ENCODE measurements at places on chromosomes 2 and 18. TPM values are rescaled to one million over a fixed set of nuclear protein-coding genes. Genes with fewer than 3 reads are reported as not detected.
A peak's percentile ranks its signal among the peaks of the same experiment; 100 is the strongest.

DNA sequence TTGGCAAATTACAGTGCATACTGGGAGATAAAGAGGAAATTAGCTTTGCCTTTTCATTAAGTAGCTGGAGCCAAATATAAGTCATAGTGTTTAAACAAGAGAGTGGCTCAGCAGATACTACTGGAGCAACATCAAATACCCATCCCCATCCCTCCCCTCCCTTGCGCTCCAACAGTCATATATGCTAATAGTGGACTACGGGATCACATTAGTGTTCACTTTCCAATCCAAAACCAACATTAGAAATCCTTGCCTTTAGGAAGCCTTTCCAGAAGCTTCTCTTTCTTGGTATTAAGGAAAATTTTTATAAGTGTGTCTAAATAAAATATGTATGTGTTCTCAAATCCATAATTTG, 1669.3 kb downstream of the SUCLG1 start:
- DNase-seq, result no peak

GRCh38 chr2:41194230-41194629, 742.3 kb upstream of the SLC8A1 start:
- no peak for DNase-seq

- DNase-seq, result no peak
Observed at GRCh38 chr18:13316063-13316462, 97.5 kb downstream of the LDLRAD4 start.

GRCh38 chr18:59767732-59768131, 70.5 kb upstream of the CCBE1 start:
- DNase-seq, result no peak

ACOXL gene
- total RNA-seq, result 0.82 TPM

- DNase-seq, result no peak
Observed at GRCh38 chr2:135904341-135904989, 28.2 kb upstream of the MCM6 start.

- DNase-seq, result no peak
Observed at GRCh38 chr2:237319887-237320286, 94.1 kb downstream of the COL6A3 start.

GRCh38 chr2:67408346-67408745, 11.2 kb downstream of the ETAA1 start:
- no peak for DNase-seq

EMX1 gene
- 2.0 TPM for total RNA-seq

DNA sequence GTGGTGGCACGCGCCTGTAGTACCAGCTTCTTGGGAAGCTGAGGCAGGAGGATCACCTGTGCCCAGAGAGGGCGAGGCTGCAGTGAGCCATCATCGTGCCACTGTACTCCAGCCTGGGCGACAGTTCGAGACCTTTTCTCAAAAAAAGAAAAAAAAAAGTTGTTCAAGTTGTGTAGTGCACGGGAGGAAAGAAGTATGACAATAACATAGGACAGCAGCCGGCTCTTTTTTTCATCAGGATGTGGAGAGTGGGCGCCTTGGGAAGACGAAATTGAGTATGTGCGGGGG, 36.5 kb downstream of the PCBP1 start:
- no peak for DNase-seq

DNA sequence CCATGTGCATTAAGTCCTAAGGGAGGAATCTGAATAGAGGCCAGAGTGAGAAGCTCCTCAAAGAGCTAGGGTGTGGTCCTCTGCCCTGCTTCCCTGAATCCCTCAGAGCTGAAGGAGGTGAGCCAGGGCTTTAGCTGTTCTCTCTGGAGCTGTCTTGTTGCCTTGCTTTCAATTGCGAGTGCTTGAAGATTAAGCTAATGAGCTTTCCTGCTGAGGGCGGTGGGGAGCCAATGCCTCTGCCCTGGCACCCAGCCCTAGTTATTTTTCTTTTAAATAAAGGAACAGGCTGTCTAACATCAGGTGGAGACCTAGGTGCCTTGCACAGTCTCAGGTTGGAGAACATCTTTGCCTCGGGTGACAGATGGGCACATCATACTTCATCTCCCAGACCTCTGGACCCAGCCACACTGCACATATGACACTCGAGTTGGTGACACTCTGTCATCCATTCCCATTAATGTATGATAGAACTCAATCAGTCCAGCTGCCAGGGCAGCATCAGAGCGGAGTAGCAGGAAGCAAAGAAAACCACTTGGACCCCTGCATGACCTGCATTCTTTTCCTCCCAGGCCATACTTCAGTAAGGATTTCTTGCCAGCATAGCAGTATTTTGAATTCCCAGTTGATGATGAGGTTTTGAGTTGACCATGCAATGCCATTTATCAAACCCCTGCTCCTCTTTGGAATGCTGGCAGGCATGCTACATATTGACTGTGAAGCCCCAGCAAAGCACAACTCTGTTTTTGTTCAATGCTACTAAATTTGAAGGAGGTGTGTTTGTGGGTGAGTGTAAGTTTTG, 292.7 kb downstream of the RNF144A start:
- DNase-seq, result no peak

- no peak for DNase-seq
Observed at GRCh38 chr18:50475538-50476193, 84.2 kb upstream of the MAPK4 start.

GRCh38 chr18:54129448-54130067, 94.9 kb downstream of the MBD2 start:
- DNase-seq, result no peak

DNA sequence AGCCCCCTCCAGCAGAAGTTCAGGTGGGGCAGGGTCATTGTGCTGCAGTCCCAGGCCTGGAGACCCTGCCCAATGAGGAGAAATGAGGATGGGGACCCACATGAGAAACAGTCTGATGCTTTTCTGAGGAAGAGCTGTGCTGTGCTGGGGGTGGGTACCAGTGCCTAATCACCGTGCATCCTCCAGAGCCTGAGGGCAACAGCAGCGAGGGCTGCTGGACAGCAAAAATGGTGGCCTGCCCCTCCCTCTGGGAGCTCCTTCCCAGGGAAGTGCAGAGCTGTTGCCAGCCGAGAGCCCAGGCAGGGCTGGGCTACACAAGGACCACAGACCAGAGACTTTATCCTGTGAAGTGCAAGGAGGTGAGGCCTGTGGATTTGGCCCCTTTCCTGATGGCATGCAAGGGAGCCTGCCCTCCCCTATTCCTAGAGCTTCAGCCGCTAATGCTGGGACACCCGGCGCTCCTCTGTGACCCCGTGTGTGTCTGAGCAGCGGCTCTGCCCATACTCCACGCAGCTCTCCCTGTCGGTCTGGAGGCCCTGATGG, 134.8 kb downstream of the DSEL start:
- no peak for DNase-seq

AMER3 gene
- 0.56 TPM for total RNA-seq

- DNase-seq, result no peak
Observed at GRCh38 chr2:8310557-8311455, 371.1 kb upstream of the ID2 start.

DNA sequence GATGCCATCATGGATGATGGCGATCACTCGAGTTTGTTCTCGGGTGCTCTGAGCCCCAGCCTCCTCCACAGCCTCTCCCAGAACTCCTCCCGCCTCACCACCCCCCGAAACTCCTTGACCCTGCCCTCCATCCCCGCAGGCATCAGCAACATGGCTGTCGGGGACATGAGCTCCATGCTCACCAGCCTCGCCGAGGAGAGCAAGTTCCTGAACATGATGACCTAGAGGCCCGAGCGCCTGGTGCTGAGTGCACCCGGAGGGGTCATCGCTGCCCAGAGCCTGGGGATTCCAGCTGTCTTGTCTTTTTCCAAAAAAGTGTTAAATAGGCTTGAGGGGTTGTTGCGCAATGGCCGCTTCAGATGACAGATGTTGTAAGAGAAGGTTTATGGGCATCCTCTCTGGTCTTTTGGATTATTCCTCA, 254.8 kb downstream of the GLI2 start:
- no peak for DNase-seq

DNA sequence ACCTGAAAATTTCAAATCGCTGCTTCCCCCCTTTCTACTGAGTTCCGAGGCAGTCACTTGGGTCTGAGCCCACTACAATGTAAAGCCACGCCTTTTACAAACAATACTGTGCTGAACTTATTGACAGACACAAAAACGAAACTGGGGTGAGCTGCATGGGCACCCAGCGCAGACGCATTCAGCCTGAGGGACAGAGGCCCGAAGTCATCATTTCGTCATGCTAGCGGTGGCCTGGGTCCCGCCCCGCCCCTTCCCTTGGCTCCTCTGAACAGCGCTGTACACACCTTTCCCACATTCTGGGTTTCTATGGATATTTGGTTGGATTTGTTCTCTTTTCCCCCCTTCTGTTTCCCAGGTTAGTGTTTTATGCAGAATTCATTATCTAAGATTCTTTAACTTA, 71.7 kb downstream of the EIPR1 start:
- DNase-seq, result peak; percentile 30

DNA sequence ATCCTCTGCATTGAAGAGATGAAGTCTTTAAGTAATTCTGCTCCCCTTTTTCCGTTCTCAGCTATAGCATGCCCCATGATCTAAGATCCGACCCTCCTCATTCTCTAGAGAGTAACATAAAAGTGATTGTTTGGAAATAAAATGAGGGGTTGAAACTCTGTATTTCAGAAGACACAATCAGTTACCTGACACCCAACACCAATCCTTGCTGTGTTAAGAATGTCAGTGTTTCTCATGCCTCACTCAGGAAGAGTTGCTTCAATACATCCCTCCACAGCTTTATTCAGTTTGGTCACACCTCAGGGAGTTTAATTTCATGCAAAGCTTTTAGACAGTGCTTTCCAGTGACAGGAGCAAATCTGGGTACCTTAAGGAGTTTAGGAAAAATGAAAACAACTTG, 49.9 kb upstream of the RBBP8 start:
- no peak for DNase-seq

KCNJ13 gene
- 0.32 TPM for total RNA-seq

CFAP210 gene
- not detected for total RNA-seq

DNA sequence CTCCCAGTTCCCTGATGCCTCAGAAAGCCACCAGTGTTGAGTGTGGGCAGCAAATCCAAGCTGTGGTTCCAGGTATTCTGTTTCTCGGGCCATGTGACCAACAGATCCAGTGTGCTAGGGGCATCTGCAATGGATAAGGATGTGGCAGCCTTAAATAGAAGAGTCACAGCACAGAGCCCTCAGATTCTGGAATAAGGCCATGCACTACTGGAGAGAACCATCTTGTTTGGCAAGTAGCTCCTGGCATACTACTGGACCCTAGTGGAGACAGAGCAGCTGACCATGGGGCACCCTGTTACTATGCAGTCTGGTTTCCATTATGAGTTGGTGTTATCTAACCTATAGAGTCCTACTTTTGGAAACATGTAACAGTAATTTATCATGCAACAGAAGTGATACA, 53.3 kb upstream of the ZBTB7C start:
- no peak for DNase-seq

RTP5 gene
- not detected for total RNA-seq

NMUR1 gene
- total RNA-seq, result 0.45 TPM

- no peak for DNase-seq
Observed at GRCh38 chr2:66189553-66189952, 245.4 kb upstream of the MEIS1 start.

IL36B gene
- total RNA-seq, result not detected

DNA sequence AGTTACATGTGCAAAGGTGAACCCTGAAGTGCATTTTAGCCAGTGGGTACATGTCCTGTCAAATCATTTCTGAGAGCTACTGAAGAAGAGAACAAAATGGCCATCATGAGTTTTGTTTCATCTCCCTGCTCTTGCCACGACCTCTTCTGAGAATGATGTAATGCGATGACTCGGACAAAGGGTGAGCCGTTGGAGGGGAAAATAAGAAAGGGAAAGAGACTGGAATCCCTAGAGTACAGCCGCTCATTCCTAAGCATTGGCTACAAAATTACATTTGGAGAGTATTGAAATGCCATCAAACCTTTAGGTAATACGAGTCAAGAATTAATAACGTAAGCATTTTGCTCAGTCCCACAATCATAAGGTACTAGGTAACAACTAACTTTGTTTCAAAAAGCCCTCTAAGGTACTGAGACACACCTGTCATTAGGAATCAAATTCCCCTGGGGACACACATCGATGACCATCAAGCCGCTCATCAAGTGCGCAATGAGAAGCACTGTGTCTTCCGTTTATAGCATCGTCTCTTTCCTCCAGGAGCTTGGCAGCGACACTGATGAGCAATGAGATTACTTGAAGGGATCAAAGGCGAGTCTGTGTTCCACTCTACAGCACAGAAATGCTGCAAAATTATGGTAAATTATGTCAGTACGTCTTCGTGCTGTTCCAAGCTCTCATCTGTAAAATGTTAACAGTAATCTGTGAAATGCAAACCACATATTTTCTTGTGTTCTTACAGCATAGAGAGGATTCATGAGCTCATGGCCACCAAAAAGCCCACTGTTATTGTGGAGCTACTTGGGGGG, 97.3 kb upstream of the PIEZO2 start:
- no peak for DNase-seq

DNA sequence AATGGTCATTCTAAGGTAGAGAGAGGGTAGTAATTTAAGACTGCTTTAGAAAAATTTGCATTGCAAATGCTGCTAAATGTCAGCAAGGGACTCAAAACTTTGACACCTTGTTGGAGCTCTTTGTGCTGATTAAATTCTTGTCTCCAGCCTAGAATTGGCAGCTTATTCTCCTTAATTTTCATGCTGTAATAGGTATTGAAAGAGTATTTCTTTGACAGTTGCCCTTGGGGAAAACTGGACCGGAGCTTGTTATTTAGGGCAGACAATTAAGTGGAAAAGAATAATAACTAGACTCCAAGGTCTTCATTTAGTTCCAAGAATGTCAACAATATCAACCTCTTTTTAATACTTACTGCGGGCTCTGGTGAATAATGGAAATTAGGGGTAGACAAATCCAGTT, 264.0 kb downstream of the TPGS2 start:
- no peak for DNase-seq

- DNase-seq, result no peak
Observed at GRCh38 chr18:34783501-34783900, 73.4 kb downstream of the DTNA start.

TMEM169 gene
- 0.21 TPM for total RNA-seq

- DNase-seq, result no peak
Observed at GRCh38 chr2:205408696-205409095, 273.6 kb upstream of the NRP2 start.

DNA sequence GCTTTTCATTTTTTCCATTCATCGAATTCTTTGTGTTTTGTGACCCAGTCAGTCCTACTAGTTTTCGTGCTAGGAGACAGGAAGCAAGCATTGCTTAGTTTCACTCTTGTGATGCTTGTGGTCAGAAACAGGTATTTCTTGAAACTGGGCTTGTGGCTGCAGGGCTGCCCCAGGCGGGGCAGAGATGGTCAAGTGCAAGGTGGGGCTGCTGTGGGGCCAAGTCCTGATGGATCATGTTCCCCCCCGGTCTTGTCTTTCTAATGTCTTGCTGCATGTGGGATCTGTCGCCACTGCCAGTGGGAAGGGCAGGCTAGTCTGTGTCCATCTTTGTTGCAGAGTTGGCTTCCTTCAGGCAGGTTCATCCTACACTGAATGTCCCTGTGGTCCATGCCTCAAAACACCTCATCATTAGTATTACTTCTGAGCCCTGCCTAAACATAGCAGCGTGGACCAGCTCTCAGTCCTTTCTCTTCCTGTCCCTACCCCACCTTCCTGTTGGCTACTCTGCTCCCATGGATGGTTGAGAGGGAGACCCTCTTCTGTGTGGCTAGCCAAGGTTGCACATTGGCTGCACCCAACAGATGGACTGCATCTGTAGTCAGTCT, 38.7 kb downstream of the INPP4A start:
- no peak for DNase-seq

PLEKHH2 gene
- total RNA-seq, result 1.6 TPM
